ENCODE measurements at places on chromosomes 12 and 14.

DNA sequence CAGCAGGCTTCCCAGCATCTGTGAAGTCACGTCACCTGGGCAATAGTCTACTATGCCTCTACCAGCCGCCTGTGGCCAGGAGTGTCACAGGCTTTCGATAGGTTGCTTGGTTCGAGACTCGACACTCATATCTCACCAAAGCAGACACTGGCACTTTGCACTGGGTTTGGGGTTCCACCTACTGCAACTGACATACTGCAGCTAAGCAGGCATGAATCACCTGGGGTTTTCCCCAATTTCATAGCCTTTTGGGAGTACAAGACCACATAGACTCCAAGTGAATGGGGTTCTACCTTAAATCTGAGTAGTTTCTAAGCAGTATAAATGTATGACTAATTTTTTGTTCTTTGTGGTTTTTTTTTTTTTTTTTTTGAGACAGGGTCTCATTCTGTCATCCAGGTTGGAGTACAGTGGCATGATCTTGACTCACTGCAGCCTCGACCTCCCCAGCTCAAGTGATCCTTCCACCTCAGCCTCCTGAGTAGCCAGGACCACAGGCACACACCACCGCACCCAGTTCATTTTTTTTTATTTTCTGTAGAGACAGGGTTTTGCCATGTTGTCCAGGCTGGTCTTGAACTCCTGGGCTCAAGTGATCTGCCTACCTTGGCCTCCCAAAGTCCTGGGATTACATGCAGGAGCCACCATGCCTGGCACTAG lies 32.1 kb downstream of the DMAC2L start:
- DNase-seq = peak; percentile 60

- DNase-seq = no peak
Observed at GRCh38 chr14:100733152-100733850, 6.6 kb downstream of the DLK1 start.

DNA sequence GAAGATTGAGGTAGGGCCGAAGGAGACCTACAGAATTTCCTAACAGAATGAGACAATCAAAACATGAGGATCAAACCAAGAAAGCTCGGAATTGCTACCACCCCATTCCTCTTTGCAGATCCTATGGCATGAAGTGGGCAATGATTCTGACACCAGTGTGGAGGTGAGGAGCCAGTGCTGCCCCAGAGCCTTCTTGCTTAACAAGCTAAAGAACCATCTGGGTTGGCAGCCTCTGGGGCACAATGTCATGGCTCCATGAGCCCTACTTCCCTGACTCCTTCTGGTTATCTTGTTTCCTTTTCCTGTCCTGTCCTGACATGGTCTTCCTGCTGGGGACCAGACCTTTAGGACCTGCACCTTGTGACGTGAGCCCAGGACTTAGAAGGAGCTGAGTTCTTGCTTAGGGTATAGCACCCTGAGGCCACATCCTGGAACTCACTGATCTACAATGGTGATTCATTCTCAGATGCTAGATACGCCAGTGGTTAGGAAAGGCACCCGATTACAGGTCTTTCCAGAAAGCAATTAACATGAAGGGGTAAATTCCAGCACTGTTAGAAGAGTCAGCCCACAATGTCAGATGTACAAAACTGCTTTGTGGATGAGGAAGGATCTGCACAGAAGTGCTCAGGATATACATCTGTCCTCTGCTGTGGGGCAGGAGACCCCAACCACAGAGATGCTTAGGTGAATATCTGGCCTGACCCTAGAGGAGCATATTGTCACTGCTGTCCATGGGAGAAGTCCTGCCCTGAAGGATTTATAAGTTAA lies 324.2 kb downstream of the ZFP36L1 start:
- peak; percentile 72 for DNase-seq

- no peak for DNase-seq
Observed at GRCh38 chr12:7369274-7369729, 65.4 kb downstream of the ACSM4 start.

DNA sequence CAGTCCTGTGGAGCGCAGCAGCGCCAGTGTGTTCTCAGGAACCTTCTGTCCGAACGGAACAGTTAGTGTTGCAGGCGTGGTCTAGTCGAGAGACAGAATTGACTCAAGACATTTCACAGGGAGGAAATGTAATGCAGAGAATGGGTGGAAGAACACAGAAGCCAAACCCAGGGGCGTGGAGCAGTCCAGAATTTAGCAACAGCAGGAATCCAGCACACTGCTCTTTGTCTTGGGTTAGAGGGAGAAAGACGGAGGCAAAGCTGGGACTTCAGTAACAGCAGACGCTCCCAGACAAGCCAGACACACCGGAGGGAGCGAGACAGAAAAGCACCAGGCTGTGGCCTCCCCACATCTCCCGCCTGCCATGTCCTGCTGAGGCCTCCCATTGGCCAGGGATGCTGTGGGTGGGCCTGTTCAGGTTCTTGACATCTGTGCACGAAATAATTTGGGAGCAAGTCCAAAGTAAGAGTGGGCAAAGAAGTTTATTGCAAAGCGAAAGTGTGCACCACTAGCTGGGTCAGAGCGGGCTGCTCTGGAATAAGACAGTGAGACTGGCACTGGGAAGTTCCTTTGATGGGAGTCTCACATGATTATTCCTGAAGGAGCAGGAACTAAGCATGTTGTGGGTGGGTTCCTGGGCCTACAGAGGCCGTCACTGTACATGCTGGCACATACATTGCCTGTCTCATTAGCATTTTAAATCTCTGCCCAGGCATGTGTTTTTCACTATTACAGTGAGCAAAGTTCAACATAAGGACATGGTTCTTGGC lies 339.3 kb upstream of the SFSWAP start:
- no peak for DNase-seq

DNA sequence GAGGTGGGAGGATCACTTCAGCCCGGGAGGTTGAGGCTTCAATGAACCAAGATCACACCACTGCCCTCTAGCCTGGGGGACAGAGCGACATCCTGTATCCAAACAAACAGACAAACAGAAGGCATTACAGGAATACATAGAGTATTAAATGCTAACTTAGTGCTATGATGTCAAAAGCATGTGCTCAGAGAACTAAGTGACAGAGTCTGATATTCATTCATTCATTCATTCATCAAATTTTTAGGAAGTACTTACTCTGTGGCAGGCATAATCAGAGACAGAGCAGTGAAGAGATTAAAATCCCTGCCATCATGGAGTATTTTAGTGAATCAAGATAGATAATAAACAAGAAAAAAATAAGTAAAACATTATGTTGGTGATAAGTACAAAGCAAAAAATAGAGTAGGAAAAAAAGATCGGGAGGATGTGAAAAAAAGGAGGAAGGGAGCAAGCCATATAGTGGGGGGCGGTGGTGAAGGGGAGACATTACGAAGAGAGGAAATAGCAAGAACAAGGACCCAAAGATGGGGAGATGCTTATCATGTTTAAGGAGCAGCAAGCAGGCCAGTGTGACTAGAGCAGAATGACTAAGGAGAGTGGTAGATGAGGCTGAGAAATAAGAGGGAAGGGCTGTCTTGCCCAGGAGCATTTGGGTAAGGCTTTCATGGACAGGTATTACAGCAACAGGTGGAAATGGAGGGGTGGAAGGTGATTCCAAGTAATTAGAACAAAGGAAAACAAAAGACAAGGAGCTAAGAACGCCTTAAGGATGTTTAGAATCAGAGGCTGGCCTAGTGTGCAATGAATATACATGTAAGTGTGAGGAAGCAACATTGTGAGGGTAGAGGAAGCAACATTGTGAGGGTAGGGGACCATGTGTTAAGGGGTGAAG lies 2.8 kb downstream of the MAP4K5 start:
- no peak for DNase-seq

- DNase-seq = no peak
Observed at GRCh38 chr12:18332173-18332572, 70.9 kb downstream of the PIK3C2G start.

GRCh38 chr12:52327830-52328500 lies 6.8 kb upstream of the KRT83 start:
- DNase-seq = no peak

DNA sequence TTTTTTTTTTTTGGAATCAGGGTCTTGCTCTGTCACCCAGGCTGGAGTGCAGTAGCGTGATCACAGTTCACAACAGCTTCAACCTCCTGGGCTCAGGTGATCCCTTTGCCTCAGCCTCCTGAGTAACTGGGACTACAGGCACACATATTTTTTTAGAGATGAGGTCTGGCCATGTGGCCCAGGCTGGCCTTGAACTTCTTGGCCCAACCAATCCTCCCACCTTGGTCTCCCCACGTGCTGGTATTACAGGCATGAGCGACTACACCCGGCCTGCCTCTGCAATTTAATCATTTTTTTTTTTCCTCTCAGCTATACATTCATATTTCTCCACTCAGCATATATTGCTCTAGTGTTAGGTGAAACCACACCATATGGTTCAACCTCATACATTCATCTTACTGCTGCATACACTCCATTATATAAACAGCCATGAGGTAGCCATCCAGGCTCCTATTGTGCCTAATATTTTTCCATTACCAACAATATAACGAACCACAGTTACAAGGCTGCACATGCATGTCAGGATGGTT lies 7.1 kb downstream of the STX2 start:
- no peak for DNase-seq

DNA sequence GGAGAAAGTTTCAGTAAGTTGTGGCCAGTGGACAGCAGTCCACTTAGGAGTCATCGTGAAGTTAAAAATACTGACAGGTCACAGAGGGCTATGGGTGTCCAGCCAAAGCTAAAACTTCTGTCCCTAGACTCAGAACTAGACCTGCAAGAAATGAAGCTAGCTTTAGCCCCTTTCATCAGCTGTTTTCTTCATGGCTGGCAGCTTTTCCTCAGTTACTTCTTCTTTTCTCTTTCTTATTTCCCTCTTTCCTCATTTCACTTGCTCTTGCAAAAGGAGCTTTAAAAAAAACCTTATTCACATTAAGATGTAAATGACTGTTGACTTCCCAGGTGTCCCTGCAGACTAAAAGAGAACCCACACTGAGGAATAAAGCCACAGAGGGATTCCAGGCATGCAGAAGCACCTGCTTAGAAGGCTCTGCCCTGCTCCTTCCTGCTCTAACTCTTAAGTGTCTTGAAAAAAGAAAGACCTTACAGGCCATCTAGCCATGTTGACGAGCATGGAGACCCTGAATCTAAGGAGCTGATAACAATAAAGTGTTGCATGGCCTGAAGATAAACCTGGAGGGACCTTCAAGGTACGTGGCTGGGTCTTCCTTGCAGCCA lies 69.7 kb upstream of the CCND2 start:
- DNase-seq = no peak

Measured in fibroblast of skin of abdomen (primary cell).